Left lung (tissue), 14 donors: ENCODE measurements at places on chromosomes 3 and 15. TPM values are rescaled to one million over a fixed set of nuclear protein-coding genes. Genes with fewer than 3 reads are reported as not detected.
A peak's percentile ranks its signal among the peaks of the same experiment; 100 is the strongest.

DNA sequence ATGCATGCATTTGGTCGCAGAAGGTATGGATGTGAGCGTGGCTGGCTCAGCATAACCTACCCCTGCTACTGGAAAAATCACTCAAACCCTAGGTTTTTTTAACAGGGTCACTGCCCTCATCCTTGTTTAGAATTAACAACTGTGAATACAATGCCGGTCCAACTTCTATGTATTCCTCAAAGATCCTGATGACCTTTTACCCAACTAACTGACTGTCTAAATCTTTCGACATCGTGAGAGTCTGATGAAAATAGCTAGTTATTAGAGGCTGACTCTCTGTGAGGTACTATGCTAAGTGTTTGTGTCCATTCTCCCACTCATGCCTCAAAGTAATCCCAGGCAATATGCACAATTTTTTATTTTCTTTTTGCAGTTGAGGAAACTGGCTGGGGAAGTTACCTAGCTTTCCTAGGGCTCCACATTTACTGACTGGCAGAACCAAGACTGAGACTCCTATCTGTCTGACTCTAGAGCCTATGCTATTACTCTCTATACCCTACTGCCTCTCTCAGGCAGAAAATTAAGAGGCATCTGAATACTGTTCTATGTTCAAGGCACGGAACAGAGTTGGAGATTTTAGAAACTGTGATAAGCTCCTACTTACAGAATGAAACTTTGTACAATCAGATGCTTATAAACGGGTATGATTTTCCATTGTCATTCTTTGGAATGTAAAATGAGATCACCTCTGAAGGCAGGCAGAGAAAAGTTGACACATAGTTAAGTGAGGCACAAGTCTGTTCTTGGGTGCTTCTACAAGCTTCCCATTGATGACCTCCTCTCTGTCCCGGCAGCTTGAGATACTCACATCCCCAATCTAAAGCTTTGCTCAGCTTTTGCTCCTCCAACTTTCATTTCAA, 56.4 kb downstream of the FILIP1L start:
- H3K4me1 ChIP-seq = peaks cover 10% of the 10 kb centered on the region
- no peaks in the 10 kb centered on the region for H3K36me3 ChIP-seq
- no peak overlapping the region for H3K27ac ChIP-seq
- no peak for DNase-seq
- no peak overlapping the region for H3K4me3 ChIP-seq

DNA sequence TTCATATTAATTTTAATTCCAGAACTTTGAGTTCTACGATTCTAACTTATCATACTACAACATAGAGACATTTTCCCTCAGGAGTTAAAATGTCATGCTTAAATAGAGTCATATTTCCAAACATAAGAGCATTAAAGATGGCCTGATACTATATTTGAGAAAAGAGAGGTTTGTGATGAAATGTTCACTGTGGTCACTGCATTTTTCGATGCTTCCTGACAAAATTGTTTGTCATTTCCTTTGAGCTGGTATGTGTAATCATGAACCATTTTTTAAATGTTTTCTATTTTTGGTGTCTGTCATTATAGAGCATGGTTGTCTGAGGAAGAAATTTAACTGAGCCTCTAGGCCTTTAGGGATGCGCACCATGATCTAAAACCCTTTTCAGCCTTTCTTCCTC, 721.4 kb upstream of the NR2F2 start:
- H3K27me3 ChIP-seq = no peaks in the 10 kb centered on the region
- no peaks in the 10 kb centered on the region for H3K36me3 ChIP-seq
- no peaks in the 10 kb centered on the region for H3K4me1 ChIP-seq
- no peak overlapping the region for H3K4me3 ChIP-seq
- no peak for DNase-seq
- H3K27ac ChIP-seq = no peak overlapping the region

- no peak overlapping the region for H3K27ac ChIP-seq
- DNase-seq = no peak
- no peaks in the 10 kb centered on the region for H3K27me3 ChIP-seq
- H3K4me1 ChIP-seq = no peaks in the 10 kb centered on the region
- no peak overlapping the region for H3K4me3 ChIP-seq
- H3K36me3 ChIP-seq = no peaks in the 10 kb centered on the region
These were observed 23.3 kb downstream of the CLDN18 start for GRCh38 chr3:138033202-138033691.

DNA sequence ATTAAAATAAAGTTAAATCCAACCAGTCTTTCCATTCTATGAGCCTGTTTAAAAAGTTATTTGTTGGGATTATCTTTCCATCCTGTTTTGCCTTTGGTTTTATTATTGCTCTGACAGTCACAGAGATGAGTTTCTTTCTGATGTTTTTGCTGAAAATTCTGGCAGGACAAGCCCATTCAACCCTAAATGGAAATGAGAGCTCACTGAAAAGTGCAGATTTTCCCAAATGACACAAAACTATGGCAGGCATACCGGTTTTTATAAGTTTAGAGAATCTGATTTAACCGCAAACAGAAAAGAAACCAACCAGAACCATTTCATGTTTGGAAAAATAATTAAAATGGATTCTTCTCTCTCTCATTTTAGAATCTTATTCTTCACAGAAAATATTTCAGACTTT, 238.1 kb upstream of the SGO1 start:
- no peak overlapping the region for H3K4me3 ChIP-seq
- no peak for DNase-seq
- H3K36me3 ChIP-seq = no peaks in the 10 kb centered on the region
- no peak overlapping the region for H3K27ac ChIP-seq
- H3K27me3 ChIP-seq = no peaks in the 10 kb centered on the region
- no peaks in the 10 kb centered on the region for H3K4me1 ChIP-seq

DNA sequence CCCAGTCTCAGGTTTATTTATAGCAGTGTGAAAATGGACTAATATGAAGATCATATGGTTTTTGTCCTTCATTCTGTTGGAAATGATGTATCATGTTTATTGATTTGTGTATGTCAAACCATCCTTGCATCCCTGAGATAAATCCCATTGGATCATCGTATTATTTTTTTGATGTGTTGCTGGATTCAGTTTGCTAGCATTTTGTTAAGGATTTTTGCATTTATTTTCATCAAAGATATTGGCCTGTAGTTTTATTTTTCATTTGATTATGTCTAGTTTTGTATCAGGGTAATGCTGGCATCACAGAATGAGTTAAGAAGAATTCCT, 34.3 kb downstream of the FAIM start:
- no peaks in the 10 kb centered on the region for H3K36me3 ChIP-seq
- no peaks in the 10 kb centered on the region for H3K4me1 ChIP-seq
- H3K4me3 ChIP-seq = no peak overlapping the region

- no peak overlapping the region for H3K27ac ChIP-seq
- H3K27me3 ChIP-seq = no peaks in the 10 kb centered on the region
- H3K4me3 ChIP-seq = no peak overlapping the region
These were observed 27.7 kb downstream of the PLD1 start for GRCh38 chr3:171782617-171783016.

DNA sequence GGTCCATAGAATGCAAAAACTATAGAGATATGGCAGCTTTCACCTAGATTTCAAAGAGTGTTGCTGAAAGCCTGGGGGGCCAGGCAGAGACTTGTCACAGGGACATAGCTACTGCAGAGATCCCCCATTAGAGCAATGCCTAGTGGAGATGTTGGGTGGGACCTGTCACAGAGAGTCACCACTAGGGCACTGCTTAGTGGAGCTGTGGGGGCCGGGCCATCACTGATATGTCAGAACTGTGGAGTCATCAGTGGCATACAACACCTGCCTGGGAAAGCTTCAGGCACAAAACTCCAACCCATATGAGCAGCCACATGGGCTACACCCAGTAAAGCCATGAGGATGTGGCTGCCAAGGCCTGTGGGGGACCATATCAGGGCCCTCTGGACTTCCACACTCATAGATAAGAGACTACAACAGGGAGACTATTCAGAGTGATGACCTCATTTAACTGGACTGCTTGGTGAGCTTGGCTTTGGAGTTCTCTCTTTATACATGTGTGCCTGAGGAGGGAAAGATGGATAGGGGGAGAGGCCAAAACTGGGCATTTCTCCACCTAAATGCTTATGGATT, 176.3 kb downstream of the ZNF621 start:
- DNase-seq = no peak
- H3K4me1 ChIP-seq = no peaks in the 10 kb centered on the region
- no peak overlapping the region for H3K4me3 ChIP-seq
- no peaks in the 10 kb centered on the region for H3K36me3 ChIP-seq
- no peak overlapping the region for H3K27ac ChIP-seq

DNA sequence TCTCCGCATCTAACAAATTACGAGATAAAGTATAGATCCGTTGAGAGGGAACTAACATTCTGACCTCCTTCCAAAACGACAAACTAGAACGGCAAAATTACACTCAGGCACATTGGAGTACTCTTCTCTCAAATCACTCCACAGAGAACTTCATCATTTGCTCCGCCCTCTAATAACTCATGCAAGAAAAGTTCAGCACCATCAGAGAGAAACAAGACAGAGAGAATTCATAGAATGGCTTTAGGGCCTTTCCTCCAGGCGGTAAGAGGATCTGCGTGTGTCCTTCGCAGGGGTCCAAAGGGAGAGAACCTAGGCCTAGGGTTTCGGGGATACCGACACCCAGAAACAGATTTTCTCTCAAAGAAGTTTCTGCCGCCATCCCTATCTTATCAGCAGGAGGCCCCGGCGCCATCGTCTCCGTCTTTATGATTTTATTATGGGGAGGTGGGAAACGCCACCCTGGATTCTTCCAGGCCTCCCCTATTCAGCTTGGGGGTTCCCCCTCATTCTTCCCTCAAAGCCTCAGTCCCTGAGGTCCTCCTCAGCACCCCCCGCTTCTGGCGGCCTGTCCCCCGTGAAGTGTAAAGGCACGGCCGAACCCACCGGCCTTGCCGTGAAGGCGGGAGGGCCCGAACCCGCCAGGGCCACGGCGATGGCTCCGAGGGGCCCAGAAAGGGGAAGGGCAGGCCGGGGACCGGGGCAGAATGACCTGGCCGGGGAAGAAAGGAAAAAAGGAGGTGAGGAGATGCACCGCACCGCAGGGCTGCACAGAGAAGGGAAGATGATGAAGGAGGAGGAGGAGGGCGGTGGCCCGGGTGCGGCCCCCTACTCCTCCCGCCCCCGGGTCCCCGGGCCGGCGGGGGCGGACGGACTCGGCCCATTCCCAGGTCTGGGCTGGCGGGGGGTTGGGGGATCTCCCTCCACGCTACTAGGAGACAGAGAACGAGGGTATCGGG, 768 bp downstream of the UBXN7 start:
- DNase-seq = peak; percentile 48
- peaks cover 8% of the 10 kb centered on the region for H3K4me1 ChIP-seq
- peak overlapping the region; percentile 96 for H3K4me3 ChIP-seq
- no peaks in the 10 kb centered on the region for H3K36me3 ChIP-seq
- peak overlapping the region; percentile 87 for H3K27ac ChIP-seq
- no peaks in the 10 kb centered on the region for H3K27me3 ChIP-seq

GRCh38 chr3:22731901-22732300, 471.2 kb upstream of the UBE2E2 start:
- no peaks in the 10 kb centered on the region for H3K4me1 ChIP-seq
- no peak overlapping the region for H3K4me3 ChIP-seq
- no peak for DNase-seq
- no peaks in the 10 kb centered on the region for H3K27me3 ChIP-seq

DNA sequence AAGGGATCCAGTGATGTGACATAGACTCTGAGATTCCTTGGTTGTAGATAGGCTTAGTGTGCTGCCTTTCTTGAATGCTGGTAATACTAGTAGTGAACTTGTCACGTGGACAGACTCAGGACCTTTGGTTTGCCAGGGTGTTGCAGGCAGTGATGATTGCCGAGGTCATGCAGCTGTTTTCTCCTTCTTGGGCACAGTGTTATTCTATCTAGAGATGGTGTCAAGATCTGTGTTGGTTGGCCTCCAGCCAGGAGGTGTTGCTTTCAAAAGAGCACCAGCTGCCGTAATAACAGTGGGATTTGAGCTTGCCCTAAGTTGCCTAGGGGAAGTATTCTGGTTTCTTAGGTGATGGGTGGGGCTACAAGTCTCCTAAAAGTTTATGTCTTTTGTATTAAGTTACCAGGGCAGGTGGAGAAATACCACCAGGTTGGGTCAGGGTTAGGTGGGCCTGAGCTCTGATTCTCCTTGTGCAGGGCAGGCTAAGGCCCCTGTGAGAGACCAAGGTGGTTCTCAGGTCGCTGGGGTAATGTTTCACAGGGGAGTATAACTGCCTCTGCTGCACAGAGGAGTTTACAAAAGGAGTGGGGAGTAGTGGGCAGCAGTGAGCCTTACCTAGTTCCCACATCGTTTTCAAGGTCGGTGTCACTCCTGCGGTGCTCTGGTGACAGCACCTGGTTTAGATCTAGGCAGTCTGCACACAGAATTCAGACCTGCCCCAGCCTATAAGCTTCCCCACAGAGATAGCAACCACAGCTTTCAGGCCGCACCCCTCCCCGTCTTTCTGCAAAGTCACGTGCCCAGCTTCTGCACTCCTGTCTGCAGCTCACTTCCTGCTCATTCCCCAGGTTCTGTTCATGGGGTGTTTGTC, 350.3 kb downstream of the DOCK3 start:
- no peak overlapping the region for H3K27ac ChIP-seq
- H3K27me3 ChIP-seq = no peaks in the 10 kb centered on the region
- no peaks in the 10 kb centered on the region for H3K36me3 ChIP-seq
- H3K4me1 ChIP-seq = no peaks in the 10 kb centered on the region
- DNase-seq = no peak
- no peak overlapping the region for H3K4me3 ChIP-seq

- H3K27me3 ChIP-seq = no peaks in the 10 kb centered on the region
- H3K27ac ChIP-seq = no peak overlapping the region
- DNase-seq = no peak
These were observed 83.7 kb upstream of the RASGRP1 start for GRCh38 chr15:38648121-38648843.

DNA sequence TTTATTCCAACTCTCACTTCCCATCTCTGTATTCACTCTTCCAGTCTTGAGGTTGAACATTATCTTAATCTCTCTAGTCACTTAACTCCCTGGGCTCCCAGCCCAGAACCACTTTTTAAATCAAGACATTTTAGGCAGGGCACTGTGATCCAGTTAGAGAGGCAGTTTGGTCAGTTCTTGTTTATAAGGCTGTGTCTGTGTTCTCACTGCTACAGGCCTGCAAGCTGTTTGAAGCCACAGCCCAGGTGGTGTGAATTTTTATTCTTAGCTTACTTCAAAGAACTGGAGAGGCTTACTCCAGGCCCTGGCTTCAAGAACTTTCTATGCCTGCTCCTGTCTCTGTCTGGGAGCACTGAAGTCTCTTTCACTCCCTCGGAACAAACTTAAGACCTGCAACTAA, 906.1 kb downstream of the CADM2 start:
- H3K27ac ChIP-seq = no peak overlapping the region
- no peak for DNase-seq
- H3K4me3 ChIP-seq = no peak overlapping the region

DNA sequence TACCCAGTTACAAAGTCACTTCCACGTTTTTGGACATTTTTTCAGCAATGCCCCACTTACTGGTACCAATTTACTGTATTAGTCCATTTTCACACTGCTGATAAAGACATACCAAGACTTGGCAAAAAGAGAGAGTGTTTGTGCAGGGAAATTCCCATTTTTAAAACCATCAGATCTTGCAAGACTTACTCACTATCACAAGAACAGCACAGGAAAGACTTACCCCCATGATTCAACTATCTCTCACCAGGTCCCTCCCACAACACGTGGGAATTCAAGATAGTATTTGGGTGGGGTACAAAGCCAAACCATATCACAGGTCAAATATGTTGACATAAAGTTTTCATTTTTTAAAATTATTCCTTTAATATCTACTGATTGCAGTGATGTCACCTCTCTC, 16.2 kb upstream of the ABI3BP start:
- no peak for DNase-seq
- no peaks in the 10 kb centered on the region for H3K27me3 ChIP-seq
- no peak overlapping the region for H3K27ac ChIP-seq

The KBTBD13 gene
- total RNA-seq = not detected

The CLSTN2 gene
- total RNA-seq = 0.97 TPM

The VEPH1 gene
- 86.8 TPM for total RNA-seq
